CD4-positive, alpha-beta T cell treated with Interleukin-10 for 1 hour (primary cell): ENCODE measurements at places on chromosomes 16 and 17.

GRCh38 chr17:42253578-42253977 is 22.6 kb downstream of the STAT5B start:
- DNase-seq = no peak

- no peak for DNase-seq
Measured at GRCh38 chr17:13135506-13135905, 117.7 kb upstream of the ELAC2 start.

GRCh38 chr17:60091109-60091508 is 12.4 kb upstream of the HEATR6 start:
- no peak for DNase-seq

GRCh38 chr17:19286751-19287341 is 49.7 kb downstream of the EPN2 start:
- no peak for DNase-seq

DNA sequence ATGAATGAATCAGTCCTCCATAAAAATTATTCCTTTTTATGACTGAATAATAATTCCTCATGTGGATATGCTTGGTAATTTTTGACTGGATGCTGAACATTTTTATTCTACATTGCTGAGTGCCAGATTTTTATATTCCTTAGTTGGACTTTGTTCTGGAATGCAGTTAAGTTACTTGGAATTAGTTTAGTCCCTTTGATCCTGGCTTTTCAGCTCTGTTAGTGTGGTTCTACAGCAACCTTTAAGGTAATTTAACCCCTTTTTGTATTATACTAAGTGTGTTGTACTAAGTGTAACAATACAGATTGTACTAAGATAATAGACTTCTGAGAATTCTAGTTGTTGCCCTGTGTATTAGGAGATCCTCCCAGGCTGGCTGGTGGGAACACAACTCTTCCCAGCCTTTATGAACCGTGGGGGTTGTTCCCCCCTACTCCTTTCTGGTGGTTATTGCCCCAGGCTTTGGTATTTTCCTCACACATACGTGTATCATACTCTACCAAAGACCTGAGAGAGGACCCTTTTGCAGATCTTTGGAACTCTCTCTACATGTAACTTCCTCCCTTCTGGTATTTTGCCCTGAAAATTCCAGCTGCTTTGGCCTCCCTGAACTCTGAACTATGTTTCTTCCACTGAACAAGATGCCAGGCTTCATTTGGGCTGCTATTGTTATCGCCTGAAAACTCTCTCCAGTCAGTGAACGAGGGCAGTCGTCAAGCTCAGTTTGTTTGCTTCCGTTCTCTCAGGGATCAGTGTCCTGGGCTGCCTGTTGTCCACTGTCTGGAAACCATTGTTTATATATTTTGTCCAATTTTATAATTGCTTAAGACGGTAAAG is 30.5 kb downstream of the TANGO6 start:
- no peak for DNase-seq
